Activated naive CD8-positive, alpha-beta T cell treated with anti-CD3 and anti-CD28 coated beads for 36 hours (primary cell): ENCODE measurements at places on chromosomes 7 and 10.
A peak's percentile ranks its signal among the peaks of the same experiment; 100 is the strongest.

DNA sequence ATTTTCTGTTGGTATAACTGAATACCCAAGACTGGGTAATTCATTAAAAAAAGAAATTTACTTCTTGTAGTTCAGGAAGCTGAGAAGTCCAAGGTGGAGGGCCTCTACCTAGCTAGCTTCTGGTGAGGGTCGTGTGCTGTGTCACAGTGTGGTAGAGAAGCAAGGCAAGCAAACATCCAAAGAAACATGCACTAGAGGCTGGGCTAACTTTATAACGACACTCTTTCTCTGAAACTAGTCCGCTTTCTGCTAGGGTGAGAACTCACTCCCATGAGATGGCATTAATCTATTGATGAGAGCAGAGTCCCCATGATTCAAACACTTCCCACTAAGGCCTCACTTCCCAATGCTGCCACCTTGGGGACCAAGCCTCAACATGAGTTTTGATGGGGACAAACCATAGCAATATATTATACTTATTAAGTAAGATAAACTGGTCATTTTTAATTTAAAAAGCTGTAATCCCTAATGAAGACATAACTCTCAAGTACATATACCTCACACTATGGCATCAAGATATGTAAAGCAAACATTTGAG, 50.8 kb downstream of the PHYHIPL start:
- no peak for DNase-seq

- no peak for DNase-seq
Measured at GRCh38 chr7:36547416-36547815, 157.8 kb downstream of the ANLN start.

DNA sequence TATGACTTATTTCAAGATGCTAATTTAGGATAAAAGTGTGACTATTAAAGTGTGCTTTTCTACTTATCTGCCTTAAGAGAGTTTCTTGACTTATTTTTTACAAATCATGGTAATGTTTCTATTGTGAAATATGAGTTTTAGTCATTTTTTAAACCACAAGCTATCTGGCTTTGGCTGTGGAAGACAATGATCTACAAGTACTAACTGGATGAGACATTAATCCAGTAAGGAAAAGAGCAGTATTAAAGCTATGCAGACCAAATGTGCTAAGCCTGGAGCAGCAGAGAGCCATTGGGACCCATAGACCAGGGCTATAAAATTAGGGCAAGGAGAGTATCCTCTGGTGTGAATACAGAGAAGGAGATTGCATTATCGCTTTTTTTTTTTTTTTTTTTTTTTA, 92.4 kb downstream of the SEMA3A start:
- no peak for DNase-seq

DNA sequence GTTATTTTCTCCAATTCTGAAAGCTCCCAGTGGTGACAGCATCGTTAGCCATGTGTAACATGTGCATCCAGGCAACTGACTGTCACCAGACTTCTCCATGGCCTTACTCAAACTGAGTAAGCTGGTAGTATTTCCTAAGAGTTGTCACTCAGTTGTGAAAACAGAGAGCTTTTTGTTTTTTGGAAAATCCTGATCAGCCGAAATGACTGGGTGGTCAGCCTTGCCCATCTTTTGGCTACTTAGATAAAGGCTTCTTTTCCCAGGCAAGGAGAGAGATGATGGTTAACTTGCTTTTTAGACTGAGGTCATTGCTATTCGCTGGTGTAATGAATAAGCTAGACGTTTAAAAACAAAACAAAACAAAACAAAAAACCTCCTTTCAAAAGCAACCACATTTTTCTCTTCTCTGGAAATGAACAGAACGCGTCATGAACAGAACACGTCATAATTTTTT, 159.5 kb upstream of the KLF14 start:
- no peak for DNase-seq

GRCh38 chr7:23474829-23475575, 4.7 kb upstream of the IGF2BP3 start:
- DNase-seq: no peak

GRCh38 chr7:158395780-158396278, 191.8 kb downstream of the PTPRN2 start:
- DNase-seq: no peak

DNA sequence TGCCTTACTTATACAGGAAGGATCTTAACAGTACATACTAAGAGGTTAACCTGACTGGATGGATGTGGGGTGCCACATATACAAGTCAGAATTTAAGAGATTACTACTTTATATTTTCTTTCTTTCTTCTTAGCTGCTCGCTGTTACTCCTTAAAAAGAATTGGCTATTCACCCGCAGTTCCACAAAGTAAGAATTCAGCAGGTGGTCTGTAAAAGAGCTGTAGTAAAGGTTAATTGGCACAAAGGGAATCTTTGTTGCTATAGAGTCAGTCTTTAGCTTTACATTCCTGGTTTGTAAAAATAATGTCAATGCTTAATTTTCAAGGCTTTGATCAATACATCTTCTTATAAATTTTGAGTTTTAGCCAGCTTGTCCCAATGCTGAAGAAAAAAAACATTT, 43.2 kb downstream of the RALA start:
- DNase-seq: no peak

DNA sequence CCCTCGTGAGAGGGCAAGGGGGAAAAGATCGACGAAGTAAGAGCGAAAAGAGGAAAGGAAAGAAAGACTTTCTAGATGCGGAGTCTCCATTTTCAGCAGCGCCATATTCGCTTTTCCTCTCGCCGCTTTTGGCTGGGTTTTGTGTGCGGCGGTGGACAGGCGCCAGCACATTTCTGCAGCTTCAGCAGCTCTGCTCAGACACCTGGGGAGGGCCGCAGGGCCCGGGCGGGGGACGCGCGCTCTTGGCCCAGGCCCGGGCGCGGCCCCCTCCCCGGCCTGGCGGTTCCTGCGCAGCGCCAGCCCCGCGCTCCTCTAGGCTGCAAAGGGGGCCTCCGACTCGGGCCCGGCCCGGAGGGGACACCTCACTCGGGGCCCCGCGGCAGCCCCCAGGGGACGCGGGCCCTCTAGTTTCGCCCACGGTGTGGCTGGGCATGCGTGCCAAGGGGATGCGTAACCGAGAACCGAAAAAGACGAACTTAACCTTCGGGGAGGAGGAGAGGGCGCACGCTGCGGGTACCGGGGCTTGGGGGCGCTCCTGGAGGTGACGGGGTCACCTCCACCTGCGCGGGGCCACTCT, 34.5 kb upstream of the EBLN1 start:
- peak; percentile 79 for DNase-seq

GRCh38 chr7:129013048-129013724, 41.7 kb downstream of the TNPO3 start:
- DNase-seq: no peak

GRCh38 chr10:103757531-103758293, 97.7 kb downstream of the SH3PXD2A start:
- DNase-seq: peak; percentile 73

GRCh38 chr7:158315881-158316280, 271.7 kb downstream of the PTPRN2 start:
- DNase-seq: no peak

DNA sequence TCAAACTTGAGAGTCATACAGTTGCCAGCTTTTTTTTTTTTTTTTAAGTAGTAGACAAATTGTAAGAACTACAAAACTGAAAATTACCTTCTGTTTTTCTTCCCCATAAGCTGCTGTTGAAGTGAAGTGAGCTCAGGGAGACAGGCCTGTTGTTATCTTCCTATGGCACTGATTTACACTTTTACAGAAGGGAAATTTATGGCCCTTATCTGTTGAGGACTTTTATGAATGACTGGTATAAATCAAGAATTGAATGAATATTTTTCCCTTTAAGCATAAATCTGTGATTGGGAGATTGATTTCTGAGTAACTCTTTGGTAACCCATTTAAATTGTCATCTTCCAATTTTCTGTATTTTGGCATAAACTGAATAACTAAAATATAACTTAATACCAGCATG, 124.0 kb downstream of the SDK1 start:
- no peak for DNase-seq

GRCh38 chr7:101553018-101553770, 75.9 kb downstream of the MYL10 start:
- no peak for DNase-seq

DNA sequence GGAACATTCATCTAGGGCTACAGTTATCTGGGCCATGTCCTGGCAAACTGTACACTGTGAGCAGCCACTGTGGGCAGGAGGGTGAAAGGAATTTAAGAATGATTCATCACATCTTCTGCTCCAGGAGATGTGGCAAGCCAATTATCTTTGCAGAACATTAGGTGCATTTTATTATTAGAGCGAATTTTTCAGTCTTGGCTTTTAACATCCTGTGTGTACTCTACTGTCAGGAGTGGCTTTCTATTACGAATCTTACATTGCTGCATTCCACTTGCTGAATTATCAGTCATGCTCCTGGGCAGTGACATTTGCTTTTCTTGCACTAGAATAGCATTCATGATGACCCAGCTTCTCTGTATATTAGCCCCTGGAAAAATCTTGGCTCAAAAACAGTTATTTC, 109.2 kb upstream of the TARP start:
- DNase-seq: no peak

- DNase-seq: no peak
Measured at GRCh38 chr10:14843327-14843988, 5.4 kb downstream of the HSPA14 start.

GRCh38 chr7:138207555-138207971, 131.3 kb downstream of the AKR1D1 start:
- DNase-seq: no peak

DNA sequence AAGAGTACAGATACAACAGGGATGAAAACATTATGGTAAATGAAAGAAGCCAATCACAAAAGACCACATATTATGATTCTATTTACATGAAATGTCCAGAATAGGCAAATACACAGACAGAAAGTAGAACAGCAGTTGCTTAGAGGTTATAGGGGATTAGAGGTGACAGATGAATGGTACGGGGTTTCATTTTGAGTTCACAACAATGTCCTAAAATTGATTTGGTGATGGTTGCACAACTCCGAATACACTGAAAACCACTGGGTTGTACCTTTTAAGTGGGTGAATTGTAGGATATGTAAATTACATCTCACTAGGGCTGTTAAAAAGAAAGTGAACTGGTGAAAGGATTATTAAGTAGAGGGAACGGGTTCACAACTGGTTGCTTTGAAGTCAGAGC, 76.3 kb upstream of the MRLN start:
- DNase-seq: no peak

GRCh38 chr7:46352004-46352954, 431.2 kb upstream of the IGFBP3 start:
- peak; percentile 7 for DNase-seq

DNA sequence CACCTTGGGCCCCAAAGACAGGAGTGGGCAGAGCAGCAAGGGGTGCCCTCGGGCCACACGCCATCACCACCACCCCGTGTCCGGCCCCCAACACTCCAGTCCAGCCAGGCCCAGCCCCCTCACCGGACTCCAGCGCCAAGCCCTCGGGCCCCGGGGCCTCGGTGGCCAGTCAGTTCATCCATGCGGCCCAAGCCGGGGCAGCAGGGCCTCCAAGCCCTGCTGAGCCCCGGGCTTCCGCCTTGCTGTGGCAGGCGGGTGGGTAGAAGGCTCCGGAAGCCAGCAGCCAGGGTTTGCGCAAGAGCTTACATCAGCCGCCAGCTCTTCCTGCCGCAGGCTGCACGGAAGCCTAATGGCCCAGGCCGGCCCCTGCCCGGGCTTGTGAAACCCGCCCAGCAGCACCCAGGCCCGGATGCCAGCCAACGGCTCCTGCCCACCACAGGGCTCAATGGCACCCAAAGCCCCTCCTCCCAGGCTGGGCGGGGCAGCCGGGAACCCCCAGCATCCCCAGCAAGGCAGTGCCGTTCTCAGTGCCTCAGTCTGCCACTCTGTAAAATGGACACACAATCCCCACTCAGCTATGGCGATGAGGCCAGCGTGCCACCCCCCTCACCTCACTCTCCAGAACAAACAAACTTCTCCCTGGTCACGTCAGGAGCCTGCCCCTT, 26.5 kb downstream of the TNRC18 start:
- peak; percentile 89 for DNase-seq

- no peak for DNase-seq
Measured at GRCh38 chr7:86407291-86407690, 236.4 kb upstream of the GRM3 start.

GRCh38 chr7:142803901-142804300, 33.1 kb downstream of the PRSS2 start:
- DNase-seq: no peak

- DNase-seq: no peak
Measured at GRCh38 chr7:129470411-129470810, 31.9 kb upstream of the SMKR1 start.

DNA sequence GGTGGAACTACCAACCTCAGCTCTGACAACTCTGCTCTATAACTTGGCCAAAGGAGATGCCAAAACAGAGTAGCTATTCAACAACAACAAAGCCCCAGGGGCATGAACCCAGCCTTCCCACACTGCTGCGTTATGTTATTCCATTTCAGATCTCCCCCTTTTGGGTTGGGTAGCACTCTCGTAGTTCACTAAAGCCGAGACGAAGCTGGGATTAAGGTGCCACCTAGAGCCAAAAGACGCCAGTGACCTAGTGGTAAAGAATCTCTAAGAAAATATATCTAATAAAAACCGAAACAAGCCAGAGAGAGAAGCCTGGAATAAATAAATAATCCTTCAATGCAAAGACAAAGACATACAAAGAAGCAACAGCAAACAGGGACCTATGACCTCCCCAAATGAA, 217.3 kb downstream of the HERPUD2 start:
- no peak for DNase-seq

DNA sequence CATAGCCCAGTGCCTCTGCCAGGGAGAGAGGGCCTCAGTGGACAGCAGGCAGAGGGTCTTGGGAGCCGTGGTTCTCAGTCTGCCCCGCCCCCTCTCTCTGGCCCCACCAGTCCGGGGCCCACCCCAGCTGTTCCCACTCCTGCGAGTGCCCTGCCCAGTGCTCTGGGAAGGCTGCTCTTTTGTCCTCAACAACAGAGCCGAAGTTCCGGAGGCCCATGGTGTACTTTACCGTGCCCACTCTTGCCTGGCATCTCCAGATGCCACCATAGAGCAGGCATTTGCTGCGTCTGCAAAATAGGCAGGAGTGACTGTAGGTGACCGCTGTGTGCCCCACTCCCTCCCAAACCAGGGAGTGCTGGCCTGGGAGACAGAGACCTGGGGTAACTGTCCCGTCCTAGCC, 29.3 kb upstream of the PCBD1 start:
- DNase-seq: no peak

GRCh38 chr10:74863551-74863950, 37.2 kb downstream of the KAT6B start:
- no peak for DNase-seq

DNA sequence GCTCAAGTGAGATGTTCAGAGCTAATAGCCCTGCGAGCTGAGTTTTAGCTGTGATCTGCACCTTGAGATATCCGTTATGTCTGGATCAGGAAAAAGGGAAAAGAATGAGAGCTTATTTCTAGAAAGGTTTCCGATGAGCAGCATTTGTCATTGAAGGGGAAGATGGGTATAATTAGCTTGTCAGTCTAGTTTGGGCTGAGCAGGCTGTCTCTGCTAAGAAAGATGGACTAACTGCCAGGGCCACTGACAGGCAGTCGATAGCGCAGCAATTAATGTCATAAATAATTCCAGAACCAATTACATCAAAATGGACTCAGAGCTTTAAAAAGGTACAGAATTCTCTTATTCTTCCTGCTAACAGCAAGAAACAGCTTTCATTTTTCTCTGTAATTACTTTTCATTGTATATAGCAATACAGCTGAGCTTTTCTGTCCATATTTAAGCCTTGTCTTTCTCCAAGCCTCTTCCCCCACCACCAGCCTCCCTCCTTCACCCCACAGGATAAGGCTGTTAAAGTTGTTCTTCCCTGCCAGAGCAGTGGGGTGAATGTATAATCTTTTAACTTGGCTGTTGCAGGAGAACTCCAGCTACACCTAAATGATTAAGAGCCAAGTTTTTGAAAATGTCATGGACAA, 1006.5 kb downstream of the KCNMA1 start:
- no peak for DNase-seq
